ENCODE measurements at places on chromosomes 5 and 9.

DNA sequence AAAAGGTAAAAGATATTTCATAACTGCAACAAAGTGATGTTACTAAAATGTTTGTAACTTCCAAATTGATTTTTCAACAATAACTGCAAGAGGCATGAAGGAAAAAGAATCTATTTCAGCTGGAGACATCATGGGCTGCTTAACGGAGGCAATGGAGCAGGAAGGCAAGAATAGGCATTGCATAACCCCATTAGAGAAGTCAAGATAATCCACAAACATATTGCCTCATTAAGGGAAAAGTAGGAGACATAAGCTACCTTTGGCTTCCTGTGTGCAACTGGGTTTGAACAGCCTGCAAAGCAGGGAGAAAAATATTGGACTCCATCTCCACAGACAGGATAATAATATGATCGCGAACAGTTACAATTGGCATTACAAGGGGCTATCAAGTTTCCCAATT lies 46.7 kb downstream of the SLCO4C1 start:
- DNase-seq: no peak

DNA sequence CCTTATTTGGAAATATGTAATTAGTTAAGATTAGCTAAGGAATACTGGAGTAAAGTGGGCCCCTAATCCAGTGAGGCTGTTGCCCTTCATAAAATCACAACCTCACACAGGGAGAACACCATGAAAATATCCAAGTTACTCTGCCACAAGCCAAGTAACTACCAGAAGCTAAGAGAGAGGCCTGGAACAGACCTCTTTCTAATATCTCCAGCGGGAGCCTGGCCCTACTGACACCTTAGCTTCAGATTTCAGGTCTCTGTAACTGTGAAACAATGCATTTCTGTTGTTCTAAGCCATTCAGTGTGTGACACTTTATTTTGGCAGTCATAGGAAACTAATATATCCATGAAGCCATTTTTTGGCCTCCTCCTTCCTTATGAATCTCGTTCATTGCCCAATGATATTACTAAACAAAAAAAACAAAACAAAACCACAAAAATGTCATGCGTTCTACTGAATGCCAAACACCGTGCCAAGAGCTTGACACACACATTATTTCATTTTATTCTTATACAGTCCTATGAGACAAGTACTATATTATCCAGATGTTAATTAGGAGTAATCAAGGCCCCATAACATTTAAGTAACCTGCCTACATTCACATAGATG lies 699.0 kb downstream of the MAT2B start:
- no peak for DNase-seq

- no peak for DNase-seq
Measured at GRCh38 chr5:9140711-9141110, 405.2 kb downstream of the SEMA5A start.

GRCh38 chr5:133524666-133525065 lies 87.7 kb downstream of the FSTL4 start:
- no peak for DNase-seq

GRCh38 chr5:69136293-69136692 lies 30.7 kb upstream of the CCNB1 start:
- no peak for DNase-seq

DNA sequence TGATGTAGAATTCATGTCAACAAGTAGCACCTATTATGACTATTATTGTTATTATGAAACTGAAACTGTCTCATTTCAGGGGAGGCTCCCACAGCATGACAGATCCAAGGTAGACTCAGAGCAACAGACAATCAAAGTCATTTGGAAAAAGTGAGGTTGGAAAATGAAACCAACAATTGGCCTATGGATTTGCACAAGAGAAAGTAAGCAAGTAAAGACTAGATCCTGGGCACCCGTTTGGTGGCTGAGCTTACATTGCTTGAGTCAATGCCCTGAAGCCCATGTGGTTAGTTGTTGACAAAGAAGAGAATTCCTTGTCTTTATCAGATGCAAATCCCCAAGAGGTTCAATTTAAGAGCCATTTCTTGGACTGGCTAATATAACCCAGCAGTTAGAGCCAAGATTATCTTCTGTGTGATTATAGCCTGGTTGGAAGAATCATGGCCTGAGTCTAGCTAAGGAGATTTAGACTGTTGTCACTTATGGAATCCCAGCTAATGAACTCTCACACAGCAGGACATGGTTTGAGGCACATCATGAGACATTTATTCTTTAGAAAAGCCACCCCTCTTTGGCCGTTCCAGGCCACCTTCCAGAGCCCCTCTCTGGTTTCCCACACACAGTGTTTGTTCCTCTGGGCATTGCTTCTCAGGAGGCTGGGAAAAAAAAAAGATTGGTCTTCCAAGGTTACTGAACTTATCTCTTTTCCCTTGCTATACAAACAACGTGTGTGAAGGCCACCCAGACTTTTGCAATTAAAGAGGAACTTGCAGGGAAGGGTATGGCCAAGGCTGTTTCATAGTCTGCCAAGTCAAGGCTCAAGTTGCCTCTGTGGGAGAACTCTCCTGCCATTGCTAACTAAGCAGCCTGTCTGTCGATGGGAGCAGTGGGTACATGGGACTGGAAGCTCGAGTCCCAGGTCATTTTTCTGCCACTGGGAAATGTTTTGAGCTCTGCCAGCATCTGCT lies 399.5 kb downstream of the ENC1 start:
- DNase-seq: no peak

- DNase-seq: no peak
Measured at GRCh38 chr9:127742435-127743088, 7.5 kb upstream of the TOR2A start.

DNA sequence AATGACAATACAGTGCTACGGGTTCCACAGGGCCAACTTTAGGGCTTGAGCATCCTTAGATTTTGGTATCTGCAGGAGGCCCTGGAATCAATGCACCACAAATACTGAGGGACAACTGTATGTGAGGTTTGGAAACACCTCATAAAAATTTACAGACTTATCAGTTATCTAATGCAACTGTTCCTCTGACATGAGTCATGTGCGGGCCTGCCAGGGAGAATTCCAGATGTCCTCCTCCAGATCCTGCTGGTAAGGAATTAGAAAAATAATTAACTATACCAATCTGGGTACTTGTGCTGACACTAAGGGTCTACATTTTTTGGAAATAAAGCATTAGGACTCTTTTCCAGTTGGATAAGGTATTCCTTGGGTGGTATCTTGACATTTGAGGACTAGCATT lies 333.3 kb downstream of the ARRDC3 start:
- no peak for DNase-seq

- DNase-seq: no peak
Measured at GRCh38 chr5:165497707-165498106, 1992.3 kb downstream of the MAT2B start.

GRCh38 chr5:136191304-136192014 lies 1.5 kb downstream of the SMIM32 start:
- no peak for DNase-seq

DNA sequence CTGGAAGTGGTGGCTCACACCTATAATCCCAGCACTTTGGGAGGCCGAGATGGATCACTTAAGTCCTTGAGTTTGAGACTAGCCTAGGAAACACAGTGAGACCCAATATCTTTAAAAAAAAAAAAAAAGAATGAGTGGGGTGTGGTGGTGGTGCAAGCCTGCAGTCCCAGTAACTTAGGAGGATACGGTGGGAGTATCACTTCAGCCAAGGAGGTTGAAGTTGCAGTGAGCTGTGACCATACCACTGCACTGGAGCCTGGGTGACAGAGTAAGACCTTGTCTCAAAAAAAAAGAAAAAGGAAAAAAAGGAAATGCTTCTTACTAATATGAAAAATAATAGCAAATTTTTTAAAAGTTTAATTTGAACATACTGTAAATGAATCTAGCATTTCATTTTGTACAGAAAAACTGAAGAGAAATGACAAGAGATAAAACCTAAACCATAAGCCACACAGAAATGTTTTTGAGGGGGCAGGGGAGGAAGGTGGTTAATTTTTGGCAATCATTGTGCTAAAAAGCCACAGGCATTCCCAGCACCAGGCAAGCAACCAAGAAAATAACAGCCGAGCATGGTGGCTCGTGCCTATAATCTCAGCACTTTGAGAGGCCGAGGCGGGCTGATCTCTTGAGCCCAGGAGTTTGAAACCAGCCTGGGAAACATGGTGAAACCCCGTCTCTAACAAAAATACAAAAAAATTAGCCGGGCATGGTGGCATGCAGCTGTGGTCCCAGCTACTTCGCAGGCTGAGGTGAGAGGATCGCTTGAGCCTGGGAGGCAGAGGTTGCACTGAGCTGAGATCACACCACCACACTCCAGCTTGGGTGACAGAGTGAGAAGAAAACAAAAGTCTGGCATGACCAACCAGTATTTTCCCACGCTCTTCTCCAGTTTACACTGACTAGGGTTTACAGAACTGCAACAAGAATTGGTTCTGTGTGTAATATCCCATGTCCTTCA lies 114.5 kb upstream of the NR5A1 start:
- DNase-seq: no peak

DNA sequence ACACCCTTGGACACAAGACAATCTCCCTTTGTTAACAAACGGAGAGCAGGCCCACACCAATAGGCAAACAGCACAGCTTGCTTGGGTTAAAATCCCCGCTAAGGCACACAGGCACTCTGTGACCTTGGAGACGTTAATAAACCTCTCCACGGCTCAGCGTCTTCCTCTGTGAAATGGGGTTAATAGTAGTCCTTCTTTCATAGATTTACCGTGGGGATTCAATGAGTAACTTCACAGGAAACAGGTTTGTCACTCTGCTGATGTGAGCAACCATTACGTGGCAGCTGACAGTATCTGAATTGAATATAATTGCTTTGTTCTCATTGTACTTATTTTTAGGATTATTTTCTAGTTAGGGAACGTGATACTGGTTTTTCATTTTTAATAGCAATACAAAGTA lies 65.2 kb upstream of the ADRA1B start:
- DNase-seq: no peak

GRCh38 chr5:68021227-68021626 lies 194.3 kb upstream of the PIK3R1 start:
- no peak for DNase-seq

- DNase-seq: no peak
Measured at GRCh38 chr9:133558191-133559126, 24.0 kb downstream of the ADAMTSL2 start.

GRCh38 chr9:123508048-123508447 lies 152.1 kb downstream of the CRB2 start:
- no peak for DNase-seq

DNA sequence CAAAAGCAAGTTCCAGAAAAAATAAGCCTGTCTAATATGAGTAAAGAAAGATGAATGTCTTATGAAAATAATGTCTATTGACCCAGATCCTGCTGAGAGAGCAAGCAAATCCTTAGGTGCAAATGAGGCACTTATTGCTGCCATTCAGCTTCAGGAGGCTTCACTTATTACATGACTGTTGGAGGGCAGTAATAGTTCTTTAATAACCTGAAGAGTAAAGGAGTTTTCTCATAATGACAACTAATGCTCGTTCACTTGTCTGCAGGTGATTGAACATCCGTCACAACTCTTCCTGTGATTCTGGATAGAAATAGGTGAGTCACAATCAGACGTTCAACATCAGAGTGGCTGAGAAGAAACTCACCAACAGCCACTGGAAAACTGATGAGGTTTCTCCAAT lies 58.3 kb downstream of the SPOCK1 start:
- DNase-seq: no peak

GRCh38 chr5:114238771-114239313 lies 123.0 kb upstream of the KCNN2 start:
- DNase-seq: no peak

DNA sequence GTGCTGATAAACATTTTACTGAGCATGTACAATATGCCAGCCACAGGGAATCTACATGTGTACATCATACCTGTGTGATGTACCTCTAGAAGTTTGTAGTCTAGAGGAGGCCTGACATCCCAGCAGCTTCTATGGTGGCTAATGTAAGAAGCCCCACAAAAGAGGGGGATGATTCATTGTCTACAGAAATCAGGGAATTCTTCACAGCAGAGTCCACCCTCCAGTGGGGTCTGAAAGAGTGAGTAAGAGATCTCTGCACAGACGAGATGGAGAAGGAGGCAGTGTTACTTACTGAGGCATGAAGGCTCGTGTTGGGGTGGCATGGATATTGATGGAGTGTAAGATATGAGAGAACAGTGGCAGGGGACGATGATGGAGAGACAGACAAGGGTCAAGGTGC lies 103.0 kb downstream of the NTRK2 start:
- DNase-seq: no peak

DNA sequence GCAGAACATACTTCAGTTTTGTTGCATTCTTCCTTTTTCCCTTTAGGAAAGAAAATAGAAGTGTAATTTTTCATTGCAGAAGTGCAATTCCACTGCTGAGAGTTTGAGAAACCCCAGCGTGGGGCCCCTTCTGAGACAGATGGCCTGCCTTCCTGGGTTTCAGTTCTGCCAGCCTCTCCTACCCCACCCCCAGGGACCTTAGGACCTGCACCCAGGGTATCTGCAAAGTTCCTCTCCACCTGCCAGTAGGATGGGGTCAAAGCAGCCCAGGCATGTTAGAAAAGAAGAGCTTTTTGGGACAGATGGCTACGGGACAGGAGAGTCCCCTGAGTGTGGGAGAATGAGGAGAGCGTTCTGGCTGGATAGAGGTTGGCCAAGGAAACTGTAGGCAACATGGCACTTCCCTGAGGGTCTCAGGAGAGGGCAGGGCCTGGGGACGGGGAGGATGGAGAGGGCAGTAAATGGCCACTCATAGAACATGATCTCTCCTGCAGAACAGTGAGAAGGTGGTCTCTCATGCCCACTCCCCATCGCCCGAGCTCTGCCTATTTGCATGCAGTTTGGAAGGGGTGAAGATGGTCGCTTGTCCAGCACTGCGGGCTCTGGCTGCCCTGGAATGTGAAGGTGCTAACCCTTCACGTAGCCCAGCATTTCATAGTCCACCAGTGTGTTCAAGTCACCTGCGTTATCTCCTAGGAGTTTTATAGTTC lies at the start of gene TIFAB:
Gene TIFAB (minus strand): TSS at position 31 of the 710 bp plus-strand sequence. CDS start 2,412 bp downstream, outside the sequence.
- DNase-seq: no peak

GRCh38 chr9:22682961-22683699 lies 236.5 kb downstream of the DMRTA1 start:
- no peak for DNase-seq

DNA sequence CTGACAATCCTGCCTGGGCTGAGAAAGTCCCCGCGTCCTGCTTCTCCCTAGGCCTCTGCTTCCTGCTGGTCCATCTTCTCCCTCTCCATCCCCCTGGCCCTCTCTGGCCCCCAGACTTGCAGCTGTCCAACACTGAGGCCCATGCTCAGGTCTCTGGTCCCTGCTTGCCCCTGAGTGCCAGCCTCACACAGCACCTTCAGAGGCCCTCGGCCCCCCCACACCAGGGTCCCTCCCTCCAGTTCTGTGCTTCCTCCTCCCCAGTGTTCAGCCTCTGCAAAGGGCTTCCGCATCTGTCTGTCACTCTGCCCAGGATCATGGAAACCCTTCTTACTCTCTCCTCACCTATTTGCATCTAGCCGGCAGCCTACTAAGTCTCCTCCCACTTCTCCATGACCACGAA lies 62.4 kb upstream of the CTSL start:
- no peak for DNase-seq

DNA sequence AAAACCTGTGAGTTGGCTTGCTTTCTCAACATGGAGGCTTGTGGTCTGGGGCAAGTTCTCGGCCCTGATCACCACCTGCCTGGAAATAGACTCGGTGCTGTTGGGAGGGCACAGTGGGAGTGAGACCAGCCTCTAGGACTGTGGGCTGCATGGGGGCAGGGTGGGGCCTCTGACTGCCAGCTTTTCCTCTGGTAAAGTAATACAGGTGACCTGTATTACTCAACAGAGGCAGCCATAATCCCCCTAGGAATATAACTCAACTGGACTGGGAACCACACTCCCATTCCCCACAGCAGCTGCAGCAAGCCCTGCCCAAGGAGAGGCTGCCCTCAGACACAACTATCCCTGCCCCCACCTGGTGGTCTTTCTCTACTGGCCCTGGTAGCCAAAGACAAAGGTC lies 72.8 kb downstream of the C9orf153 start:
- DNase-seq: no peak
